ENCODE measurements at places on chromosomes 11 and 22. TPM values are rescaled to one million over a fixed set of nuclear protein-coding genes. Genes with fewer than 3 reads are reported as not detected.

DNA sequence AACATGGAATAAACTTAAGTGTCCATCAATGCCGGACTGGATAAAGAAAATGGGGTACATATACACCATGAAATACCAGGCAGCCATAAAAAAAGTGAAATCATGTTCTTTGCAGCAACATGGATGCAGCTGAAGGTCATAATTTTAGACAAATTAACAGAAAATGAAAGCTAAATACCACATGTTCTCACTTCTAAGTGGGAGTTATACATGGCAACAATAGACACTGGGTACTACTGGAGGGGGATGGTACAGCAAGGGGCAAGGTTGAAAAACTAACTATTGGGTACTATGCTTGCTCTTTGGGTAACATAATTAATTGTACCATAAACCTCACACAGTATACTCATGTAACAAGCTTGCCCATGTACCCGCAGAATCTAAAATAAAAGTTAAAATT, 851.6 kb downstream of the DLG2 start:
- no peaks in the 10 kb centered on the region for H3K27me3 ChIP-seq
- H3K36me3 ChIP-seq, result no peaks in the 10 kb centered on the region
- DNase-seq, result no peak
- no peak overlapping the region for H3K4me3 ChIP-seq
- no peak overlapping the region for H3K27ac ChIP-seq

DNA sequence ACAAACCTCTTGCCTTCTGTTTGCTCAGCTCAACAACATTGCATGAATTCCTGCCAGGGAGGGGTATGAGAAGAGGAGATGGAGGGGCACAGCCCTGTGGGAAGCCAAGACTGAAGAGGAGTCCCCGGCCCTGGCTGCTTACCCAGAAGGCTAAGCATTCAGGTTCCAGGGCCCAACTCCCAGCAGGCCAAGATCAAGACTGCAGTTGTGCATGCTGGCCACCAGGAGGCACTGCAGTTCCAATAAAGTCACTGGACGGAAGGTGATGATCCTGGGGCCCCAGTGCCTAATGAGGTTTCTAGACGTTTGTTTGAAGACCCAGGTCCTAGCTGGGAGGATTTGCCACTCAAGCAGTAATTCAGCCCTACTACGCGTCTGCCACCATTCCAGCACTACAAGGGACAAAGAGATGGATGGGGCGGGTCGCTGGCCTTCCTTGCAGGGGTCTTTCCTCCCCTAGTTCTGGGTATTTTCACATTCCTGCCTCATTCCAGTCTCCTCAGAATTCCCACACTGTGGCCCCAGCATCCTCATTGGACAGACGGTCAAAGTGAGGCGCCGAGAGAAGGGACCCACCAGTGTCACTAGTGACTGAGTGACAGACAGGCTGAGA, 23.6 kb downstream of the ALX4 start:
- H3K36me3 ChIP-seq, result no peaks in the 10 kb centered on the region
- no peak overlapping the region for H3K4me3 ChIP-seq
- H3K27ac ChIP-seq, result no peak overlapping the region
- no peaks in the 10 kb centered on the region for H3K27me3 ChIP-seq

The APIP gene
- 53.6 TPM for polyA plus RNA-seq

- no peaks in the 10 kb centered on the region for H3K4me1 ChIP-seq
- no peaks in the 10 kb centered on the region for H3K27me3 ChIP-seq
- H3K27ac ChIP-seq, result no peak overlapping the region
- DNase-seq, result no peak
Observed at GRCh38 chr11:92740276-92740675, 229.2 kb upstream of the MTNR1B start.

The DNAJB13 gene
- 1.5 TPM for polyA plus RNA-seq

The MCAT gene
- 74.7 TPM for polyA plus RNA-seq

DNA sequence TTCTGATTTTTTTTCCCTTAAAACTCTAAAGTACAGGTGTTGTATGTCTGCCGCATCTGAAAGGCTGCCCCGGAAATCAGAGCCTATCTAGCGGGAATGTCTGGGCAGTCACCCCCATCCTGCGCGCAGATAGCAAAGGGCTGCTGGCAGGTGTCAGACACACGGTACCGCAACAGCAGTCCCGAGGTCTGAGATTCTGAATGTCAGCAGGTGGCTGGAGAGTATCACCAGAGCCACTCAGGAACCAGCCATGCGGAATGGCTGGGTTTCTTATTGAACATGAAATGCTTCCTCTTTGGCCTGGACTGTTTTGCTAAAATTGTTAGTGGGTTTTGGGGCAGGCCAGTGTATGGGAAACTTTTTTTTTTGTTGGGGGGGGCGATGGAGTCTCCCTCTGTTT, 53.3 kb downstream of the CERK start:
- no peak overlapping the region for H3K4me3 ChIP-seq
- peak; percentile 60 for DNase-seq
- H3K27ac ChIP-seq, result no peak overlapping the region
- no peaks in the 10 kb centered on the region for H3K27me3 ChIP-seq
- H3K4me1 ChIP-seq, result no peaks in the 10 kb centered on the region
- no peaks in the 10 kb centered on the region for H3K36me3 ChIP-seq

DNA sequence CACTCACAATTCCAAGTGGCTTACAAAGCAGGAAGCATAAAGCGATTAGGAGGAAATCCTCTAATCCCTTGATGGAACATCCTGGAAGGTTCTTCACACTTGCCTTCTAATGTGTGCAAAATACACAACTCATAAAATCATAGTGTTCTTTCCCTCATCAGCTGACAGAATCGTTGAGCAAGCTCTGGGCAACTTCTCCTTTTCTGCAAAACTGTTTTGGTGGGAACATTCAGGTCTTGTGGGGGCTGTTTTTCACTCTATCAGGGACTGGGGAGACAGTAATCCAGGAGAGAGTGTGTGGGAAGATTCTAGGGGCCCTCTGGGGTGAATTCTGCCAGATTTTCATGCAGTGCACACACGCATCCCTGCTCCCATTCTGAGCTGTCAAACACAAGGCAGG, 53.2 kb downstream of the IRAG1 start:
- no peaks in the 10 kb centered on the region for H3K27me3 ChIP-seq
- H3K36me3 ChIP-seq, result no peaks in the 10 kb centered on the region
- H3K4me1 ChIP-seq, result peaks cover 8% of the 10 kb centered on the region
- DNase-seq, result no peak
- H3K4me3 ChIP-seq, result no peak overlapping the region

GRCh38 chr11:134355136-134355535, 23.3 kb downstream of the GLB1L2 start:
- no peak overlapping the region for H3K4me3 ChIP-seq
- no peak overlapping the region for H3K27ac ChIP-seq
- no peak for DNase-seq
- no peaks in the 10 kb centered on the region for H3K27me3 ChIP-seq

- H3K36me3 ChIP-seq, result no peaks in the 10 kb centered on the region
- peaks cover 6% of the 10 kb centered on the region for H3K4me1 ChIP-seq
- DNase-seq, result no peak
Observed at GRCh38 chr11:95262994-95263765, 32.2 kb upstream of the SESN3 start.

The OR5B12 gene
- polyA plus RNA-seq, result not detected

The RASD2 gene
- polyA plus RNA-seq, result 1.1 TPM

DNA sequence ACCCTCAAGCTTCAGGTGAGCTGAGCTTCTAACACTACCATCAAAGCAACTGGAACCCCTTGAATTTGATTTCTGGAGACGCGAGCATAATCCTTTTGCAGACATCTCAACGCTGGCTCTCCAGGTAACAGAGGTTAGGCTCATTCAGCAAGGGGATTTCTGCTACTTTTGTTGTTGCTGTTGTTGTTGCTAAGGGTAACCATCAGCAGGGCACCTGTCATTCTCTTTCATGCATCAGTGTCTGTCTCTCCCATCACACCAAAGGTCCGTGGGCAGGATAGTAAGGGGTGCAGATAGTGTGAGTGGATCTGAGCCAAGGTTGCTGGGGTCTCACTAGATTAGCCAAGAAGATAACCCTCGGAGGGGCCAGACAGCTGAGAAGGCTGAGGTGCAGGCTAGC, 90.3 kb downstream of the TP53I11 start:
- H3K27ac ChIP-seq, result no peak overlapping the region
- H3K4me3 ChIP-seq, result no peak overlapping the region
- H3K36me3 ChIP-seq, result no peaks in the 10 kb centered on the region
- H3K4me1 ChIP-seq, result peaks cover 7% of the 10 kb centered on the region

Measured in kidney (tissue), 22 donors.